Breast epithelium (tissue), 4 donors: ENCODE measurements at places on chromosomes 6 and 20. TPM values are rescaled to one million over a fixed set of nuclear protein-coding genes. Genes with fewer than 3 reads are reported as not detected.

DNA sequence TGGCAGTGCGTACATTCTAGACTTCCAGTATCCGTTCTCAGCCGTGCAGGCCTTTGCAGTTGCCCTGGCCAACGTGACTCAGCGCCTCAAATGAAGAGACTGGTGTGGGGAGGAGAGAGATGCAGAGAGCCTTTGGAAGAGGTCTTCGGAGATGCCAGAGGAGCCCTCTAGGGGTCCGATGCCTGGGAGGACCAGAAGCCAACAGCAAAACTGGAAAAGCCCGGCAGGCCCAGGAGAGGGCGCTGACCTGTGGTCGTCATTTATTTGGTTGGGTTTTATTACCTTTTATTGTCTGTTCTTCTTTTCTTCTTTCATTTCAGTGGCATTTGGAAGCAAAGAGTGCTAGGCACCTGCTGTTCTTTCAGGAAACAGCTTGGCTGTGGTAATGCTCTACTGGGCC lies 53.3 kb upstream of the TMEM181 start:
- DNase-seq, result no peak

DNA sequence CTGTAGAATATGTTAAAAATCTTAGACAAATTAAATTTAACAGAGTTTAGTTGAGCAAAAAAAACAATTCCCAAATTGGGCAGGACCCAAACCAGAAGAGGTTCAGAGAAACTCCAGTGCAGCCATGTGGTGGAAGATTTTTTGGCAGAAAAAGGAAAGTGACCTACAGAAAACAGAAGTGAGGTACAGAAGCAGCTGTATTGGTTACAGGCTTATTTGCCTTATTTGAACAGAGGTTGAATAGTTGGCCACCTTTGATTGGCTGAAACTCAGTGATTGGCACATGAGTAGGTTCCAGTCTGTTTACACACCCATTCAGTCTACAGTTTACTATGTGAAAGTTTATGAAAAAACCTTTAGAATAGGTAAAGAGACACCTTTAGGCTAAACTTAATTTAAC lies 110.9 kb upstream of the LAMP5 start:
- no peak for DNase-seq

DNA sequence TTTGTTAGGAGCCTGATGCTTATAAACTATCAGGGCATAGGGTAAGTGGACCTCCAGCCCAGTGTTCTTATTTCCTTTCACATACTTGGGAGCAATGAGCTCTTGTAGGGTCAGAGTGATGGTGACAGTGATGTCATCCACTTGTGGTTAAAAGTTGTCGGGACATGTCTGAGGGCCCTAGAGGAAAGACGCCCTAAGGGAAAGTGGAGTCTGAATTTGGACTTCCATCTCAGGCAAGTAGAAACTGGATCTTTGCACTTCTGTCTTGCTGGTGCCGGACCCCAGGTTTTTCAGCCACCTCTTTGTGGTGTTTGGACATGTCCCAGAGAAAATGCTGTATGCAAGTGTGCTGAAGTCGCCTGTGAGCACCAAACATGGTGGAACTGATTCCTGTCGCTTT lies 900.5 kb downstream of the C6orf118 start:
- no peak for DNase-seq

- no peak for DNase-seq
These were observed 31.8 kb upstream of the HBS1L start for GRCh38 chr6:135086414-135086764.

- no peak for DNase-seq
These were observed 427.0 kb upstream of the EYS start for GRCh38 chr6:66134021-66134420.

DNA sequence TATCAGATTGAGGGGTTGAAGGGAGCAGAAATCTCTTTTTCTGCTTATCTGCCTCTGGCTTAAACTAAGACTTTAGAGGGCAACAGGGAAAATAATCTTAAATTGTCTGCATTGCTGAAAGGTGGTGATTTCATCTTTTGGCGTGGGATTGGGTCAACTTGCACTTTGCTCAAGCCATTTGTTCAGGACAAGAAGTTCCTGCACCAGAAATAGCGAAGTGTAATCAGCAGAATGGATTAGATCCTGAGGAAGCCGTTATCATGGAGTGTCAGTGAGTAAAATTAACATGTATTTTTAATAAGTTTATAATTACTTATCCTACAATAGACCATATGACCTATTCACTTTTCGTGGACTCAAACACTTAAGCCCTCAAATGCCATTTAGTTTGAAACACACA lies 249.3 kb downstream of the CD83 start:
- no peak for DNase-seq

GRCh38 chr6:30263734-30264133 lies 50.5 kb upstream of the TRIM26 start:
- no peak for DNase-seq

DNA sequence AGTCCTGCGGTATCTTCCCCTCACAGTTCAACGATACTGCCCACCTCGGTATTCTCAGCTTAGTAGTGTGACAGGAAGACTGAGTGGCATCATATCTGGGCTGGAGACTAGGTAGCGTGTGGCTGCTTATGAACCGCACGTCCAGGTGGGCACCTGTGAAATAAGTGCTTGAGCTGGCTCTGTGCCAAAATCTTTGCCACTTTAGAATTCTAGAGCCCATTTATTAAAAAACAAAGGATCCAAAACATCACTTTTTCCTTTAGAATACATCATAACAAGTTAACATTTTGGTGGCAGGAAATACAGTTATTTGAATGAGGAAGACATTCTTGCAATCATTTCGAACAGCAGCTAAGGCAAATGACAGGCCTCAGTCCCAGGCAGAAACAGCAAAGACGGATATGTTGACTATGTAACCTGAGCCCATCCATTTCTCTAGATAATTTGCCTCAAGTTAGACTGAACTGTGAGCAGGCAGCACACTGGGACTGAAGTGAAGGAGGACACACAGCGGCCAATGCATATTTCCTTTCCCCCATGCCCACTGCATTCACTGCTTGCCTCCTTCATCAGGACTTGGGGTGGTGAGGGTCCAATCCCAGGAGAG lies 136.6 kb downstream of the GMDS start:
- DNase-seq, result no peak

DNA sequence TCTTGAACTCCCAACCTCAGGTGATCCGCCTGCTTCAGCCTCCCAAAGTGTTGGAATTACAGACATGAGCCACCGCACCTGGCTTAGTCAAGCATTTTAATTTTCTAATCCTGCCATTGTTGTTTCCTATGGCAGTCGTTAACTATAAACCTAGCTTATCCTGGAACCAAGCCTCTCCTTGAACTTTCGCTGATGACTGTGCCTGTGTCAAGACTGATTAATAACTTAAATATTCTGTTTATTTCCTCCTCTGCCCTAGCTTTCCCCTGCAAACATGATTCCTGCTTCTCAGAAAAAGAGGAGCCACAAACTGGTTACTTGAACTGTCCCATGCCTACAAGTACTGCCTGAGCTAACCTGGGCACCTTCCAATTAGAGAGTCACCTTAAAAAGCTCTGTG lies 1.5 kb downstream of the VNN1 start:
- no peak for DNase-seq

DNA sequence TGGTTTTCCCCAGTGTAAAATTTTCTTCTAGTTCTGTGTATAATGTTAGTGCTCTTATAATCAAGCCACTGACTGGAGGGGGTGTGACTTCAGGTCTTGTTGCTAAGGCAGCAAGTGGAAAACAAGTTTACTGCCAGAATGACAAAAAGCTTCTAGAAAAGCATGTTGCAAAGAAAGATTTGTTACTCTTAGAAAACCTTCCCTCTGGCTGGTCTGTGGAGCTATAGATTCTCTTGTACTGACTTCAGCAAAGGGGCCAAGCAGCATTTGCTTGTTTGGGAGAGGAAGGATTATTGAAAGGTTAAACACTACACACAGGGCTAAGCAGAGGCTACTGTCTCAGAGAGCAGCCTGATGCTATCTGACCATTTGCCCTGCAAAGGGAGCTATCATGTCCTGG lies 288.8 kb downstream of the BTBD9 start:
- no peak for DNase-seq

- no peak for DNase-seq
These were observed 6.7 kb downstream of the TULP1 start for GRCh38 chr6:35505999-35506412.

DNA sequence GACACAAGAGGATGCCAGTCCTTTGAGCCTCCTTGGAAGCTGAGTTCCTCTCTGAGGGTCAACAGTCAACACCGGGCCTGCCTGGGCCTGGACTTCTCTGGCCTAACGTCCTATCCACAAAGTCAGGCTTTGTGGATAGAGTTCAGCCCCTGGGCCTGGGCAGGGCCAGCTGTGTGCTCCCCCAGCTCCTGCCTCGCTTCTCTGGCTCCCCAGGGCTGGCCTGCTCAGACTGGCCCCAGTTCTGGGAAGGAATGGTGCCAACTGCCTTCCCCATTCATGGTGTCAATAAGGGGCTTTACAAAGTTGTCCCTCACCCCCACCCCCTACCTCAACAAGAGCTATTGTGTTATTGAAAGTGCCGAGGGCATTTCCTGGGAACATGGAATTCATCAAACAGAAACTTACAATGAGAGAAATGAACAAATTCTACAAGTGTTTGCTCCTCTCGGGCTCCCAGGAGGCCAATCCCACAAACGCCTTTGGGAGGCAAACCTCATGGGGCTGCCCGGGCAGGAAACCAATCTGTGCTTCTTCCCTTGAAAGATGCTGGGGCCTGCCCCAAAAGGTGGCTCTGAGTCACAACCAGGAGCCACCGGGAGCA lies 26.5 kb upstream of the PPP1R14C start:
- DNase-seq, result no peak

DNA sequence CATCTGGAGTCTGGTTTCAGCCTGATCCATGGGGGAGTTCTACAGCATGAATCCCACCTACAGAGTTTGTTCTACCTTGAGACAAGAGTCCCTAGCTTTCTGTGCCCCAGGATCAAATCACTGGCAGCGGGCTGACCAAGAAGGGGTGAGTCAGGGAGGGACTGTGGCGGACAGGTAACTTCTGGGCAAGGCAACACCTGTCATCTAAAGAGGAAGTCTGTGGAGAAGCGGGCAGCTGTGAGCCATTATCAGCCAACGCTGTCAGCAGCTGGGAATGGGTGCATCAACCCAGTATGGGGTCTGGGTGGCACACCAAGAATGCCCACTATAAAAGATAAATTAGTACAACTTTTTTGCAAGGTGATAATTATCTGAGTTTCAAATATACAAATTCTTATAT lies 45.9 kb downstream of the UBE3D start:
- DNase-seq, result no peak

- DNase-seq, result no peak
These were observed 360.1 kb upstream of the CHD6 start for GRCh38 chr20:41978246-41978790.

- peak; percentile 25 for DNase-seq
These were observed 34.1 kb upstream of the HLA-DQB1 start for GRCh38 chr6:32700391-32701040.

GRCh38 chr6:51474022-51474975 lies 613.1 kb downstream of the PKHD1 start:
- no peak for DNase-seq

- no peak for DNase-seq
These were observed 217.0 kb downstream of the HAO1 start for GRCh38 chr20:7723284-7723683.

GRCh38 chr20:23096986-23097520 lies 10.9 kb upstream of the CD93 start:
- no peak for DNase-seq

GRCh38 chr6:72218125-72218524 lies 331.8 kb downstream of the RIMS1 start:
- no peak for DNase-seq

- DNase-seq, result no peak
These were observed 19.1 kb downstream of the ANKS1A start for GRCh38 chr6:34908194-34908593.

GRCh38 chr20:38927902-38928578 lies 1.8 kb downstream of the FAM83D start:
- DNase-seq, result no peak

DNA sequence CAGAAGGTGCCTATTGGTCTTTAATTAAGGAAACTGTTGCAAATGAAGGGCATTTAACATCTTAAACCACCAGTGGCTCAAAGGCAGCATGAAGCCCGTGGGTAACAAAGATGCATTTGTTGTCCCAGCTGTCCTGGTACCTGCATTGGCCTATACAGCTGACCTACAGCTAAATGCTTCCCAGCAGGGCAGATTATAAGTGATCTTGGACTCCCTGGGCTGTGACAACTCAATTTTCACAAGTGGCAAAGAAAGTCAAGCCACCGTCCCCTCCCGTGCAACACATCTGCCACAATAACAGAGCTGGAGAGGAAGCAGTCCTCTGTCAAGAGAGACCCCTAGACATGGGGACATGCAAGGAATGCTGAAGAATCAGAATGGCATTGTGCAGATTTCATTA lies 31.5 kb upstream of the EDN3 start:
- no peak for DNase-seq

GRCh38 chr6:6891125-6891721 lies 216.5 kb upstream of the RREB1 start:
- no peak for DNase-seq

DNA sequence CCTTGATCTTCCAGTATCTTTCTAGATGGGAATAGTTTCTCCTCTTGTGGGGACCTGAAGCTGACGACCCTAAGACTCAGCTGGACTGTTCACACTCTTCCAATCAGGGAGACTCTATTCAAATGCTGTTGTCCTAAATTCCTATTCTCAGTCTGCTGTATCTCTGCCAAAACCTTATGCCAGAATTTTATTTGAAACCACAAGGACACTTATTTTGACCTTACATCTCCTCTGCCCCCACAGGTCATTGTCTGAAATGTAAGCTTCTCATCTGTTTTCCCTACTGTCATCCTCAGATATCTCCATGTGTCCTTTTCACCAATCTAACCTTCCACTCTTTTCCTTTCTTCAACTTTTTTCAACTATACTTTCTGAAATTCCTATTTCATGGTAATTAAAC lies 289.5 kb upstream of the SGK1 start:
- no peak for DNase-seq

DNA sequence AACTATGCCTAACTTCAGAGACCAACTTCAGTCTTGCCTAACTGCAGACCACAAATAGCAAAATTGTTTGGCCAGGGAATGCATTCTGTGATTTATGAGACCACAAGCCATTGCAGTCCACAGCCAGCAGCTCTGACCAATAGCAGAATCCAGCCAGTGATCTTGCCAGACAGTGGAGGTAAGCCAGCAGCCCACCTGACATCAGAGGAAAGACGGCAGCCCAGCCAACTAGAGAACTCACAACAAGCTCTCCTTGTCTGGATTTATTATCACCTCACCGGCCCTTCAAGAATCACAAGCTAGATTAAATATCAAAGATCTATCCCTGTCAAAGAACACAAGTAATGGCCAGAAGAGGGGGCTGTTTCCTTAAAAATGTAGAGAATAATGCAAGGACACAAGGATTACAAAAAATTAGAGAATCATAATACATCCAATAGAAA lies 66.5 kb upstream of the SLC35F1 start:
- no peak for DNase-seq

GRCh38 chr6:97947841-97948240 lies 664.8 kb upstream of the MMS22L start:
- peak; percentile 49 for DNase-seq

WFDC12 gene
- total RNA-seq, result not detected

CLPSL1 gene
- 1.3 TPM for total RNA-seq

SPATA25 gene
- 3.4 TPM for total RNA-seq

HLA-DRA gene
- total RNA-seq, result 238 TPM

PREX1 gene
- 65.1 TPM for total RNA-seq

DNMT3B gene
- 0.96 TPM for total RNA-seq

TAGAP gene
- 2.9 TPM for total RNA-seq

HRH3 gene
- not detected for total RNA-seq

DPPA5 gene
- total RNA-seq, result not detected

MCHR2 gene
- total RNA-seq, result not detected

CDKN1A gene
- 125 TPM for total RNA-seq

GCNT2 gene
- 22.0 TPM for total RNA-seq

MSH5 gene
- 7.9 TPM for total RNA-seq

NOX3 gene
- not detected for total RNA-seq

ULBP2 gene
- total RNA-seq, result not detected

EPB41L2 gene
- 72.7 TPM for total RNA-seq
